ENCODE measurements at places on chromosomes 12 and 14. TPM values are rescaled to one million over a fixed set of nuclear protein-coding genes. Genes with fewer than 3 reads are reported as not detected.

DNA sequence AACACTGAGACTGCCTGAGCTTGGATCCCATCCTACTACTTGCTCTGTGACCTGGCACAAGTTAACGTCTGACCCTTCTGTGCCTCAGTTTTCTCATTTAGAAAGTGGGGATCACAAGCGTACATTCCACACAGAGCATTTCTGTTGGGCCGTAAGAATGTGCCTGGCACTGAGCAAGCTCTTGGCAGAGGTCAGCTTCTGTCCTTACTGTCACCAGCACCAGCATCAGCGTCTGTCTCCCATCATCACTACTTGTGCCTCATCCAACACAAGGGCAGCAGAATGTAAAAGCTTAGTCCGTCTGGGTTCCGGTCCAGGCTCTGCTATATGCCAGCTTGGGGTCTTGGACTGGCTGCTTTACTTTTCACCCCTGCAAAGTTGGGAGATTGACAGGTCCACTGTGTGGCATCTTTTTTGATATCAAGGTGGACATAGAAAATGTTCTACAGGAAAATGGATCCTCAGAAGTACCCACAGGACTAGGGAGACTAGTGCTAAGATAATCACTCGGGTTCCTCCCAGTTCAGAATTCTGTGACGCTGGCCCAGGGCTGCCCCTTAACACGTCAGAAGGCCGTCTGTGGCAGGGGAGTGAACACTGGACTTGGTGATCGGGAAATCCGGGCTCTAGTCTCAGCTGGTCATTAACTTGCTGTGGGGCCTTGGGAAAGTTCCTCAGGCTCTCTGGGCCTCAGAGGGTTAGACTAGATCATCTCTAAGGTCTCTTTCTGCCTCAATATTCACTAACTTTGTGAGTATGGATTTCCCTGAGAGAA, 65.9 kb downstream of the CACNA1C start:
- DNase-seq = no peak

- DNase-seq = no peak
Observed at GRCh38 chr12:113151655-113152054, 2.1 kb downstream of the CFAP73 start.

DNA sequence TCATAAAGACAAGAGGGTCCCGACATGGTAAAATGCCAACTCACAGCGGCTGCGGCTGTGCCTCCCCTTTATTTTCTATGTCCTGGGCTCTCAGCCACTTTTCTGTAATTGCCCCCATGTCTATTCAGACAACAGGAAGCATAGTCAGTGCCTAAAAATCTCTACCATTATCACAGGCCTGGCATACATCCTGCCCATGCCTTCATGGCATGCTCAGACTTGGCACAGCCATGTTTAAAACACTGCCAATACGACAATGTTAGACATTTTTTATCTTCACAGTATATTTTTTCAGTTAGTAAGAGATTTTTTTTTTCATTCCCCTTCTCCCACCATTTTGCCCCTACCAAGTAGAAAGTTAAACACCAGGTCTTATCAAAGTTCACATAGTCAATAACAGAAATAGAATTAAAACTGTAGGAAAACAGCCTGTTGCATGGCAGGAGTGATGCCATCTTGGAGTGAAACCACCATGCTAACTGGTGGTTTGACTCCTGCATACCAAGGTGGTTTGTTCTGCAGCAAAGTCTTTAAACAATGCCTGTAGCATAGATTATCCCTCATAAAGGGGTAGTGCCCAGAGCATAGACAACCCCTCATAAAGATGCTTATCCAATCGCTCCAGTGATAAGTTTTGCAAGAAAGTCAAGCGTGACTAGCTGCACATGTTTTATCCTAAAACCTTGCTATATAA, 18.9 kb upstream of the CERS5 start:
- DNase-seq = no peak

DNA sequence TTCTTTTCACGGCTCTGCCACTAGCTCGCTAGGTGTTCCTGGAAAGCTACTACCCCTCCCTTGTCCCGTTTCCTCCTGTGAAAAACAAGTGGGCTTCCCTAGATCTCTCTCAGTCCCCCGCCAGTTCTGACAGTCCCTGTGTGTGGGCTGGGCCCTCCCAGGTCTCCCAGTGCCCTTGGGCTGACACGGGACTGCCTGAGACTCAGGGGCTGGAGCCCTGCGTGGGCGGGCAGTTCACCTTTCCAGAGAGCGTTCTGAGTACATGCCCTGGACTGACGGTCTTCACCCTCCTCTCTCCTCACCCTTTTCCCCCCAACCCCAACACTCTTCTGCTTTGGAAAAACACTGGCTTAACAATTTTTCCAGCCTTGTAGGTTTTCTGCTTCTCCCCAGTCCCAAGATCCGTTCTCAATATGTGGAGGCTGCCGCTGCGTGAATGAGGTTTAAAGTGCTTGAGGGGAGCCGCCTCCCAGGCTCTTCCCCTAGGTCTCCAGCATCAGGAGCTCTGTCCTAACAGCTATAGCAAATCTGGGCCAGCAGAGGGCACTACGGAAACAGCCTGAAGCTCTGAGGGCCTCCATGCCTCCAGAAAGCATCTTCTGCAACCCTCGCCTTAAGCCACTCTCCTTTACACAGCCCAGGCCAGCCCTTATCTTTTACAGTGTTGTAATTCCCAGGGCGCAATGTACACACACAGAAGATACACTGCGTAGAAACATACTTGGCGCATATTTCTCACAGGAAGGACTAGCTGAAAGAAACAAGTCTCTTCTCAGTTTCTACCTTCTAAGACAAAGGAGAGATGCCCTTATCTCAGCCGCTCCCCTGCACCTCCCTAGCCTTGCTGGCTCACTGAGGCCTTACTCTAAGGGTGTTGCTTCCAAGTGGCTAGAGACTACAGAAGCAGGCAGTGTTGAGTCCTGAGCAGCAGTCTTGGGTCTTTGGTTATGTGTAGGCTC, 10.4 kb upstream of the DCD start:
- no peak for DNase-seq

GRCh38 chr12:66852091-66852490, 173.2 kb upstream of the GRIP1 start:
- no peak for DNase-seq

DNA sequence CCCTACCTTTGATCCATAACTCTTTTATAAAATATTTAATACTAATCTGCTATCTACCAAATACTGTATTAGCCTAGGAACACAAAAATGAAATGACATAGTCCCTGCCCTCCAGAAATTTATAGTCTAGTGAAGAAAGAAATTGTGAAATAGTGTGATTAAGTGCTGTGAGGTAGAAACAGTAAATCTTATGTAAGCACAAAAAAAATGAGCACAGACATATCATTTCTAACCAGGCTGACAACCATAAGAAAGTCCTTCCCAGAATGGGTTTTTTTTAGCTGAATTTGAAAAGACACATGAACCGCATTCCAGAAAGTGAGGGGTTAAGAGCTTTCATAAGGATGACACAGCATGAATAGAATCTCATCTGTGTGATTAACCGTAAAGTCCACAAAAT, 145.9 kb downstream of the SOX5 start:
- no peak for DNase-seq

DNA sequence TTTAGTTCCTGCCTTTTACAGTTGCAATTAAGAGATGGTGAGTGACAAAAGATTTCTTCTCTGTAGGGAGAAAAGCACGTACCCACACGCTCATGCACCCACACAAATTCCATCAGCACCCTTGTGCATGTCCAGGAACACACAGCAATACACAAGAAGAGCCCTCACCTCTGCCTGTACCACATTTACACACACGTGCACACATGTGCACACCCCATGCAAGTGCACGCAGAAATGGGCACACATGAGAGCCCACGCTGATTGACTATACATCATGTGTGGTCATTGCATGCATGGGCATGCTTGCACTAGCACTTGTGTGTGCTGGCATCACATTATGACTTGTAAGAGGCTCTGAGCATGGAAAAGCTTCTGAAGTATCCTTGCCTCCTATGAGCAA, 70.5 kb downstream of the SERPINA3 start:
- DNase-seq = peak; percentile 39

DNA sequence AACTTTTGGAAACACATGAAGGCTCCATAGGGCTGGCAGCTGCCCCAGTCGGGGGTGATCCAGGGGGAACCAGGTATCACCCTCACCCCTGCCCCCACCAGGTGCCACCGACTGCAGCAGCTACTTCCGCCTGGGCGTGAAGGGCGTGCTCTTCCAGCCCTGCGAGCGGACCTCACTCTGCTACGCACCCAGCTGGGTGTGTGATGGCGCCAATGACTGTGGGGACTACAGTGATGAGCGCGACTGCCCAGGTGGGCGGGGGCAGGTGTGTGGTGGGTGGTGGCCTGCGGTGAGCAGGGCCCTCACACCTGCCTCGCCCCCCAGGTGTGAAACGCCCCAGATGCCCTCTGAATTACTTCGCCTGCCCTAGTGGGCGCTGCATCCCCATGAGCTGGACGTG, 22.3 kb upstream of the NXPH4 start:
- DNase-seq = no peak

- DNase-seq = peak; percentile 94
Observed at GRCh38 chr12:51923506-51924365, 16.4 kb downstream of the ACVRL1 start.

DNA sequence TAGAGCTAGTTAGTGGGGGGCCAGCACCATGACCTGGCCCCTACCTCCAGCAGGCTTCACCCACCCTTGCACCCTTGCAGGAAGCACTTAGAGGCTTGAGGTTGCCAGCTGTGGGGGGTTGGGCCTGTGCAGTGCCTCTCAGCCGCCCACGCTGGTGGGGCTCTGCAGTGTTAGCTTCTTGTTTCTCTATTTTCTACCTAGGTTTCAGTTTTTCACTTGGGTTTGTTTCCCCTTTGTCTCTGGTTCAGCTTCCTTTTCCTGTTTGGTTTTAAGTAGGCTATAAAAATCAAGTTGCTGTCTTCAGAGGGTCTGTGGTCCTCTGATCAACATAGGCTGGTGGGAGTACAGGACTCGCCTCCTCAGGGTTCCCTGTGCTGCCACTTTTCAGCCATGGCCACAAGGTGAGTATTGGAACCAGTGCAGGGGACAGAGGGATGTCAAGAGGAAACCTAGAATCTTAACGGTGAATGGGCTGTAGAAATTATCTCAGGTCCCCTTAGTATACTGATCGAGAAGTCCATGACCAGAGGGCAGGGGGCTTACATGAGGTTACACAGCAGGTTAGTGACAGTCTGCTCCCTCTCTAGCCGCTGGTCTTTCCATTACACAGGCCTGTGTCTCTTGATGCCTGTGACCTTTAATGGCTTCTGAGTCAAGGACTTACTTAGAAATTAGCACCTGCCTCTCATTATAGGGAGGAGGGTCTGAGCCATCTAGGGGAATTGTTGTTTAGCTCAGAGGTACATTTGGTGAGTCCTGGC, at the start of gene EVL:
EVL (plus strand) TSS at position 312 of the 761 bp plus-strand sequence; CDS start at position 391, 79 bp downstream.
- DNase-seq = no peak

GRCh38 chr12:14956024-14956891, 5.1 kb downstream of the ARHGDIB start:
- DNase-seq = no peak

- no peak for DNase-seq
Observed at GRCh38 chr12:111546758-111547383, 52.2 kb downstream of the ATXN2 start.

- no peak for DNase-seq
Observed at GRCh38 chr14:81594012-81594411, 60.4 kb upstream of the SEL1L start.

- no peak for DNase-seq
Observed at GRCh38 chr12:119547001-119547400, 46.6 kb upstream of the TMEM233 start.

DNA sequence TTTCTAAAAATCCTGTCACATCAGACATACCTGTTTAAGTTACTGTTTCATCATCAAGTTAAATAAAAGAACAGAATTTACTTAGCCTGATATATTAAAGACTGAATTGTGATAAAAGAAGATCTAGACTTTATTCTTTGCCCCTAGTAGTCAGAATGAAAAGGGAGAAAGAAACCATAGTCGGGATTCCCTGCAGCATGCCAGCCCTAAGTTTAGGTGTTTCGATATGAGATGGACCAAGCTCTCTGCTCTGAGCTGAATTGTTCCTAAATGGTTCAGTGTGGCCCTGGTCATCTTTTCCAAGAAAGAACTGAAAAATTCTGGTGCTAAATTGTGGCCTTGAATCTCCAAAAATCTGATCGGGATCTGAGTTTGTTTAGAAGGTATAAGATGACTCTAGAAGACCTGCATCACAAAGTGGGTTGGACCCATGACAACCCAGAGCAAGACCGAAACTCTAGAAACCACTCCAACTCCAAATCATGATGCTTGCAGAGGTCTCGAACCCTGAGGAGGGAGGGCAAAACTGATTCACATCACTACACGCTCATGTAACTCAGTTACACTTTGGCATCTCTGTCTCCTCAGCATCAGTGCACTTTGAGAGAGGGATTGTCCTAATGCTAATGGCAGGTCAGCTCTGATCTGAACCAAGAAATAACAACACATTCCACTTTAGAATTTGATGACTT, 15.7 kb downstream of the PTGER2 start:
- DNase-seq = no peak

GRCh38 chr12:56117778-56118687, at the start of gene ZC3H10:
Gene ZC3H10, plus strand, starts transcription at chr12:56118266. Its CDS starts 2,297 bp downstream, at chr12:56120563.
- DNase-seq = peak; percentile 98

- DNase-seq = no peak
Observed at GRCh38 chr12:110102255-110102654, 21.9 kb upstream of the IFT81 start.

DNA sequence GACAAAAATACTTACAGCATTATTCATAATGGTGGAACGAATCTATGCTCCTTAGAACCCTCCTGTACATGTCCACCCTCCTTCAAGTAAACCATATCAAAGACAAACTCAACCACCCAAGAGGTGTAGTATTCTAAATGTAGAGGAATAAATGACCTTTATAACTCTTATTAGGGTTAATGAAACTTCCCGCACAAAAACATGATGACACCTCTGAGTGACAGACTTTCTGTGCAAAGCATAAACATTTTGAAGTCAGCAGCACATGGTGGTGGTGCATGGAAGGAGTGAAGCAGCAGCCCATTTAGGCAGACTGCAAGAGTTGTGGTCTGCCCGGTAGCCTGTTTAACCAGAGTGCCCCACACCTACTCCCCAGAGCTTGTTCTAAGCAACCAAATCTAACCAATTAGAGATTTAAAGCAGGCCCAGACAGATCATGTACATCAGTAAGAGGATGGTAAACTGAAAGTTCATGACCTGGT, 615 bp upstream of the ASB8 start:
- DNase-seq = no peak

DNA sequence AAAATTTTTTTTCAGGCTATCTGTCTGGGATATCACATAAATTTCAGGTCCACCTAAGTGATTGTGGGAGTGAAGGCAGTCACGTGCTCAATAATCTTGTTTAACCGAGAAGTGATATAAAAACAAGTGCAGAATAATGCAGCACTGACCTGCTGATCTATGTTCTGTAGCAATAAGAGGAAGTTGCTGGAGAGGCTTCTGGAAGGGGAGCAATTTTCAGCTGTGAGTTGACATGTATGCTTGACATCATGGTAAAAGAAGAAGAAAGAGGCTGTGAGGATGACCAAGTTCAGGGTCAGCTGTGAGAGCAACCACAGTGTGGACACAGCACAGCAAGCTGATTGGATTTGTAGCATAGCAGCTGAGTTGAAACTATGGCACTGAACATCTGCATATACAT, 172.0 kb upstream of the PELI2 start:
- no peak for DNase-seq

CCDC92 gene
- total RNA-seq = 68.7 TPM

GPRC5D gene
- total RNA-seq = not detected

ST8SIA1 gene
- total RNA-seq = 1.6 TPM

ATP5MC2 gene
- 194 TPM for total RNA-seq

NRL gene
- 1.6 TPM for total RNA-seq

PRICKLE1 gene
- total RNA-seq = 12.3 TPM

KLRC1 gene
- 0.80 TPM for total RNA-seq

AQP5 gene
- not detected for total RNA-seq

GPR84 gene
- total RNA-seq = 2.3 TPM

KRT82 gene
- not detected for total RNA-seq

PIWIL1 gene
- total RNA-seq = not detected

CCDC196 gene
- not detected for total RNA-seq

MYF6 gene
- not detected for total RNA-seq

EIF2B1 gene
- 45.6 TPM for total RNA-seq

RPS6KL1 gene
- 23.6 TPM for total RNA-seq

Data from mesenteric fat pad (tissue), 1 donor.